CD4-positive, alpha-beta T cell treated with Interleukin-4 for 4 hours (primary cell): ENCODE measurements at places on chromosomes 1 and 21.

- DNase-seq, result no peak
These were observed 55.2 kb upstream of the PALMD start for GRCh38 chr1:99590578-99591209.

DNA sequence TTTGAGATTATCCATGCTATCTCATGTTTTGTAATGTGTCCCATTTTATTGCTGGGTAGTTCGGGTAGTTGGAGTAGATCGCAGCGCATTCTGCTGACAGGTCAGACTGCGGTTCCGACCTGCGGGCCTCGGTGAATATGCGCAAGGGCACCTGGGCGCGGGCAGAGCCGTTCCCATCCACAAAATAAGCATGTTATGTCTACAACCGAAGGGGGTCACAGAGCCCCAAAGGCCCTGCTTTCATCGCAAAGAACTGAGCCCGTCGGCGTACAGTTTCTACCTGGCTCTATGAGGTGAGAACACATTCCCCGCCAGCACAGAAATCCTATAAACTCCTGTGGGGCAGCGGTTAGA, 88.4 kb downstream of the PRKAB2 start:
- DNase-seq, result no peak

- no peak for DNase-seq
These were observed 243.7 kb downstream of the TBX15 start for GRCh38 chr1:118744420-118744819.

GRCh38 chr1:227038401-227038800, 98.3 kb downstream of the COQ8A start:
- no peak for DNase-seq

GRCh38 chr1:59290193-59290949, 6.5 kb upstream of the FGGY start:
- no peak for DNase-seq

- peak; percentile 28 for DNase-seq
These were observed 12.1 kb upstream of the DEGS1 start for GRCh38 chr1:224170748-224171478.

DNA sequence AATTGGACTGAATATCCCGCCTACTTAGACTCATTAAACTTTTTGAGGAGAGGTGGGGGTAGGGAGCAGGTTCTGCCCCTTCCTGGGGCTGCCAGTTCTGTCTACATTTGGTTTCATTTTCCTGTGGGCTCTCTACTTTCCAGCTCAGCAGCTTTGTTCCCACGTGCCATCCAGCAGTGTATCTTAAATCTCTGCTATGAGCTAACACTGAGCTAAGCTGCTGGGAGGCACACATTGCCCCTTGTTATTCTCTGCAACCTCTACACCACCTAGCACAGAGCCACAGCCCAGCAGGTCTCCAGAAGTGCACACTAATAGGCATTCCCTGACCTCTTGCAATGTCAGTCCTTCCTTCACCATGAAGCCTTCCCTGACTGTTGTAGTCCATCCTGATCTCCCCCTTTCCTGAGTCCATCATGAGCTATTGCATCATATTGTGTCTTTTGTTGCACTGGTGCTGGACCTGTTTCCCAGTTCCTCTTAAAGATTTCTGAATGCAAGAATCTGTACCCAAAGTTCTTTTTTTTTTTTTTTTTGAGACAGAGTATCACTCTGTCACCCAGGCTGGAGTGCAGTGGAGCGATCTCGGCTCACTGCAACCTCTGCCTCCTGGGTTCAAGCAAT, 28.7 kb upstream of the NRDC start:
- DNase-seq, result no peak

DNA sequence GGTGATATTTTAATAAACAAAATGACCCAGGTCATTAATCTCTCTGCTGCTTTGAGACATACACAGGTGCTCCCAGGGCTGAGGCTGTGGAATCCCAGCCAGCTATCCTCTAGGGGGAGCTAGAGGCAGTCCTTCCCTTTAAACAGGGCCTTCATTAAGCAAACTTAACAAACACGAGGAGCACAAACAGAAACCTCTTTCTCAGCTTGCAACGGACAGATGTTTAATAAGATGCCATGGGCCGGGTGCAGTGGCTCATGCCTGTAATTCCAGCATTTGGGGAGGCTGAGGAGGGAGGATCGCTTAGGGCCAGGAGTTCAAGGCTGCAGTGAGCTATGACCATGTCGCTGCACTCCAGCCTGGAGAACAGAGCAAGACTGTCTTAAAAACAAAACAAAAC, 106.7 kb downstream of the HIVEP3 start:
- peak; percentile 53 for DNase-seq

DNA sequence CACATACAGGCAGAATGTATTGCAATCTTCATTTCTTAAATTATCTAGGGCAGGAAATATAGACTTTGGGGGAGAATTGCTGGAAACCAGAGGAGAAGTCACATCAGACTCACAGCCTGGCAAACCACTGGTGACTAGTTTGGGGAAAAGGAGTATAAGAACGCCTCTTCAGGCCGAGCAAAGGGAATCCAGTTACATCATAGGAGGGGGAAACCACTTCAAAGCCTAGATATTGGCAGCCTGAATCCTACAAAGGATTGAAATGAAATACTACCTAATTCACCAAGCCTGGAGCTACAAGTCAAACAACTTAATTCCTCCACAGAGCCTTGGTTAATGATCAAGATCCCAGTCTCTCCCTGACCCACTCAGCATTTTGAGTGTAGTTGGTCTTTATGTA, 121.7 kb downstream of the SLC30A10 start:
- DNase-seq, result no peak

DNA sequence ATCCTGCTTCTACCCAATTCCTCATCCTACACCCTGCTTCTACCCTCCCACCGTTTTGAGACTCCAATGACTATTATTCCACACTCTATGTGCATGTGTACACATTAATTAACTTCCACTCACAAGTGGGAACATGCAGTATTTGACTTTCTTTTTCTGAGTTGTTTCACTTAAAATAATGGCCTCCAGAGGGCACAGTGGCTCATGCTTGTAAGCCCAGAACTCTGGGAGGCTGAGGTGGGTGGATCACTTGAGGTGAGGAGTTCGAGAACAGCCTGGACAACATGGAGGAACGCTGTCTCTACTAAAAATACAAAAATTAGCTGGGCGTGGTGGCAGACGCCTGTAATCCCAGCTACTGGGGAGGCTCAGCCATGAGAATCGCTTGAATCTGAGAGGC, 464.8 kb downstream of the PTBP2 start:
- DNase-seq, result no peak

DNA sequence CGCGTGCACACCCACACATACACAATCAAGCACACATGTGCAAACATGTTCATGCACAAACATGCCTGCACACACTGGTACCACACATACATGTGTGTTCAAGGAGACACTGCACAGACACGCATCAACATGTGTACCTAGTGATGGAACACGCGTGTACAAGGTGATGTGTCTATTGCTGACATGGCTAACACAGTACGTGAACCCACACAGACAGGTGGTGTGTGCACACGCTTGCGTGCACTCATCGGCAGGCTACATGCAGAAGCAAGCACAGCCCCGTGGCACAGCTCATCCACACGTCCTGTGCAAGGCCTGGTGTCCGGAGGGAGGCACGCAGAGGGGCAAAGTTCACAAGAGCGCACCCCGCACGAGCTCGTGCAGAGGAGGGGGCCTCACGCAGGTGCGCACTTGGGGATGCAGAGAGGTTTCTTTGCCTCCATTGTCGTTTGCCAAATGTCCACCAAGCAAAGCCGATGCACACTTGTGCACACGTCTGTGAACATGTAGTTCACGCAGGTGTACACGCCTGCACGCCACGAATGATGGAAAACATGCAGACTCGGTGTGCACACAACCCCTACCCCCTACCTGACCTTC, 969 bp downstream of the ACAP3 start:
- no peak for DNase-seq

GRCh38 chr1:9438431-9439073, 100.7 kb upstream of the SLC25A33 start:
- DNase-seq, result no peak

DNA sequence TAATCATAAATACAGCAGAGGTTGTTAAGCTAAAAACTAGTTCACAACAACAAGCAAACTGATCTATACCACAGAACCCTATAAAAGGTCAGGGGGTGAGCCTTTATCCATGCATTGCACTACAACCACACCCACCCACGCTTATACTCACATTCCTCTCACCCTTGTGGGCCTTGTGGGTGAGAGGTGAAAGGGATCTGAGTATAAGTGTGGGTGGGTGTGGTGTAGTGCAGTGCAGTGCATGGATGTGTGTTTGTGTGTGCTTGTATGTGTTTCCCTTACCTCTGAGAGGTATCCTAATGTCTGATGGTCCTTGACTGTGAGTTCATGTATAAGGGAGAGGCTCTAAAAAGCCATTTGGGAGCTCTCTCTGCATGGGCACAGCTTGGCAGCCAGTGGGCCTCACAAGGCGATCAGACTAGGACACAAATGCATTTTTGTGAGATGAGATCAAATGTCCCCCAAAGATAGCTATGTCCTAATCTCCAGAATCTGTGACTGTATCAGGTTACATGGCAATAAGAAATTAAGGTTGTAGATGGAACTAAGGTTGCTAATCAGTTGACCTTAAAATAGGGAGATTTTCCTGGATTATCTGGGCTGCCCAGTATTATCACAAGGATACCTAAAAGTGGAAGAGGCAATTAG, 95.5 kb upstream of the DPT start:
- DNase-seq, result no peak

GRCh38 chr21:37424396-37424795, 57.8 kb downstream of the DYRK1A start:
- DNase-seq, result no peak

- no peak for DNase-seq
These were observed 32.9 kb upstream of the SNRPE start for GRCh38 chr1:203828503-203828902.

- DNase-seq, result no peak
These were observed 11.3 kb downstream of the NCSTN start for GRCh38 chr1:160354388-160354985.

GRCh38 chr1:14600405-14601112, 2.1 kb downstream of the KAZN start:
- no peak for DNase-seq

- no peak for DNase-seq
These were observed 31.6 kb upstream of the CEP350 start for GRCh38 chr1:179923029-179923428.

DNA sequence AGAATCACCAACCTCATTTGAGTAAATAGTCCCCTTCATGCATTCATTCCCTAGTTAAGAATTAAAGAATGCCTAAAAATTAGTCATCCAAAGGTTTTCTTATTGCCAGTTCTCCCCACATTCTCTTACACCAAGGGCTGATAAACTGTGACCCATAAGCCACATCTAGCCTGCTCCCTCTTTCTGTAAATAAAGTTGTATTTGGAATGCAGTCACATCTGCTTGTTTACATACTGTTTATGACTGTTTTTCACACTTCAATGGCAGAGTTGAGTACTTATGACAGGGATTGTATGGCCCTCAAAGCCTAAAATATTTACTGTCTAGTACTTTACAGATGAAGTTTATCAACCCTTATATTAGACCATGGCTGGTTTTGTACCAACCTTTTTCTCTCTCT, 16.1 kb upstream of the DYRK1A start:
- DNase-seq, result no peak

DNA sequence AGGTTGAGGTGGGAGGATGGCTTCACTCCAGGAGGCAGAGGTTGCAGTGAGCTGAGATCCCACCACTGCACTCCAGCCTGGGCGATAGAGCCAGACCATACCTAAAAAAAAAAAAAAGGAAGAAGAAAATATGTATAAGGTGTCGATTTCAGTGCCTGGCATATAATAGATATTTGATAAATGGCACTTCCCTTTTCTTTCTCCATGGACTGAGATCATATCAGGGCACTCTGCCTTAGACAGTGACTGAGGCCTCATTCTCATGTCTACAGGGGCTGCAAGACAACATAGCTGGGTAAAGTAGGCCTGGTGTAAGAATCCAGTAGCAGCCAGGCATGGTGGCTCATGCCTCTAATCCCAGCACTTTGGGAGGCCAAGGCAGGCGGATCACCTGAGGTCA, 21.2 kb downstream of the PCAT6 start:
- DNase-seq, result no peak

DNA sequence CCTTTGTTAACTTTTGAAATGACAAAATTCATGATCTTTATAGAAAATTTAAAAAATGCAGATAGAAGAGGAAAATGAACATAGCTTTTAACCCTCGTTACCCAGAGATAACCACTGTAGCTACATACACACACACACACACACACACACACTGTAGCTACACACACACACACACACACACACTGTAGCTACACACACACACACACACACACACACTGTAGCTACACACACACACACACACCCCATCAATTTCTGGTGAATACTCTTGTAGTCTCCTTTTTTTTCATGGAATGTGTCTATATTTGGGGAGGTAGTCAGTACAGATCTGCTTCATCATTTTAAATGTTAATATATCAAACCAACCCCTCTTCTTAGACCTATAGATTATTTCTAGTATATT, 58.5 kb downstream of the SH3BGR start:
- no peak for DNase-seq

DNA sequence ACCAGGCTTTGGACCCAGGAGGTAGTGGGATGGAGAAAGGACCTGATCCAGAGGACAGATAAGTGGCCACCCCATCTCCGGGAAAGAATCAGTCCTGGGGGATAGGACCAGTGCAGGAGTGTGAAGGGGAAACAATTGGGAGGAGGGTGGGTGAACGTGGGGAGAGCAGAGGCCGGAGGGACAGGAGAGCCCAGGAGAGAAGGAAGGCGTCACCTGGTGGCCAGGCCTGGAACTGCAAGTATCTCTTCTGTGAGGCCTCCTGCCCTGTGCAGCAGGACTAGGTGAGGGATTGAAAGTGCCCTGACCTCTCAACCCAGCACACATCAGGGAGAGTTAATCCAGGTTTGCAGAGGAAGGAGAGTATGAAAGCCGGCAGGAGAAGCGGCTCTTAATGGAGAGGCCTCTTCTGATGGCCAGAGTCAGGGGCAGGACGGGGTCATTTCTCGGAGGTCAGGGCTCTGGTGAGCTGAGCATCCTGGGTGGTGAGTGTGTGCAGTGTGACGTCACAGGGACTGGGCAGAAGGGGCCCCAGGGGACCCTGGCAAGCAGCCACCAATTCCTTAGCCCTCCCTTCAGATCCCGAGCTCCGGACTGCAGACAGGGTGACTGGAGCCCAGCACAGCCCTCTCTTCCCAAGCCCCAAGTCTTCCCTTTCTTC, 9.2 kb upstream of the LAD1 start:
- peak; percentile 44 for DNase-seq

DNA sequence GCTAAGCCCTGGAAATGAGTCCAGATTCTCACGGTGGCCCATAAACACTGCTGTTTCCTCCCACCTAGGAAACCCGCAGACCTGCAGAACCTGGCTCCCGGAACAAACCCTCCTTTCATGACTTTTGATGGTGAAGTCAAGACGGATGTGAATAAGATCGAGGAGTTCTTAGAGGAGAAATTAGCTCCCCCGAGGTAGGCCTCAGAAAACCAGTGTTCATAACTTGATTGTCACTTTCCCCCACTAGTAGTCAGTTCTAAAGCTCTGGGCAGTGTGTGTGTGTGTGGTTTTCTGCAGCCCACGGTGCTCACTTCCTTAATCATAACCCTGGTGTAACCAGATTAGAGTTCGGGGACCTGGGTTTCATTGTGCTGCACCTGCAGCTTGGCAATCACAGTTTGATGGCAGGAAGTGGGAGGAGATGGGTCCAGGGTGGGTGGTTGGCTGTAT, 39.1 kb downstream of the CLIC6 start:
- peak; percentile 5 for DNase-seq
